ENCODE measurements at places on chromosomes 4 and X.

DNA sequence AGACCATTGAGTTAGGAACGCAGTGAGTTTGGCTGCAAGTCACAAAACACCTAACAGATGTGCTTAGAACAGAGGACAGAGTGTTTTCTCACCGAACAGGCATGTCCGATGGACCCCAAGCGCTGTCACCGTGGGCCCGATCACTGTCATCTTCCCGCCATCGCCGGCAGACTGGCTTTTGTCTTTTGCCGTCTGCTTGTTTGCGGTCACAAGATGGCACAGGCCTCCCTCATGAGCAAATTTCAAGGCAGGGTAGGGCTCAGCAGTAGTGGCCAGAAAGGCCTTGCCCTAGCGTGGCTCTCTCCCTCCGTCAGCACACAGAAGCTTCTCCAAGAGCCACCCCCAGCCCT is 21.4 kb upstream of the MRFAP1 start:
- no peak for DNase-seq

GRCh38 chrX:35382966-35383365 is 415.2 kb upstream of the MAGEB16 start:
- DNase-seq: no peak

DNA sequence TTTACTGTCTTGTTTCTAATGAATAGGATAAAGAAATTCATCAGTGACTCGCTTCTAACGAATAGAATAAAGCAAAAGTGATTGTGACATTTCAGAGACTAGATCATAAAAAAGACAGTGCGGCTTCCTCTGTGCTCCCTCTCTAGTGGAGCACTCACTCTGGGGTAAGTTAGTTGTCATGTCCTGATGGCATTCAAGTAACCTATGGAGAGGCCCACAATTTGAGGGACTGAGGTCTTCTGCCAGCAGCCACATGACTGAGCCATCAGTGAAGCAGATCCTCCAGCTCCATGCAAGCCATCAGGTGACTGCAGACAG is 72.4 kb downstream of the YIPF6 start:
- no peak for DNase-seq

GRCh38 chrX:154013614-154014360 is 5.9 kb downstream of the IRAK1 start:
- DNase-seq: peak; percentile 25

GRCh38 chr4:182975806-182976205 is 58.6 kb upstream of the DCTD start:
- peak; percentile 93 for DNase-seq

- no peak for DNase-seq
Observed at GRCh38 chrX:129802863-129803262, 23.1 kb downstream of the SASH3 start.

DNA sequence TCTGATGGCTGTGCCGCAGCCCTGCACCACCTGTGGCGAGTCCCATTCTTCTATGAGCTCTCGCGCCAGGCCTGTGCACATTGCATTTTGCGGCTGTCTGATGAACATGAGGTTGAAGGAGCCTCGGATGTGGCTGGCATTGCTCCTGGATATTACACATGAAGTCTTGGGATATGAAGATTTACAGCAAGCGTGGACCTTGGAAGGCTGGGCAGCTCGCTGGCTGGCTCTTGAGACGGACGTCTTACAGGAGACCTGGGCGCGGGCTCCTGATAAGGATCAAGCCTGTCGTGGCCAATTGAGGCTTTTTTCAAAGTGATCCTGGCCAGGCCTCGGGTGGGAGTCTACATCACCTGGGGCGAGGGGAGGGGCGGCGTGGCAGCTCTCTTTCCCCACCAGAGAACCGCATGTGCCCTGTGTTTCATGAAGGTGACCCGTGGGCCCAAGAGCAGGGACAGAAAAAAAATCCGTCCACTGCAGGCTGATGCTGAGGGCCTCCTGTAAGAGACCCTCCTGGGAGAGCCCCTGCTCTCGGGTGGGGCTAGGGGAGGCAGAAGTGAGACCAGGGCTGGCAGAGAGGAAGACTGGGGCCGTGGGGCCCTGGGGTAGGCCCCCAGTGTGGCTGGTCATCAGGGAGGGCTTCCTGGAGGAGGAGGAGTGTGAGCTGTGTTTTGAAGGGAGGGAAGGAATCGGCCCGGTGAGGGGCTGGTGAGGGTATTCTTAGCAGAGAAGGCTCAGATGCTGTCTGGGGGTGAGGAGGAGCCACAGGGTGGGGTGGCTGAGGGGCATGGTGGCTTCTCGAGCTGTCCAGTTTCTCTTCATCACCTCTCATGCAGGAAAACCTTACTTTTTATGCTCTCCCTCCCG is 23.6 kb downstream of the CPZ start:
- DNase-seq: no peak

- DNase-seq: no peak
Observed at GRCh38 chrX:137915466-137915865, 349.5 kb downstream of the ZIC3 start.

DNA sequence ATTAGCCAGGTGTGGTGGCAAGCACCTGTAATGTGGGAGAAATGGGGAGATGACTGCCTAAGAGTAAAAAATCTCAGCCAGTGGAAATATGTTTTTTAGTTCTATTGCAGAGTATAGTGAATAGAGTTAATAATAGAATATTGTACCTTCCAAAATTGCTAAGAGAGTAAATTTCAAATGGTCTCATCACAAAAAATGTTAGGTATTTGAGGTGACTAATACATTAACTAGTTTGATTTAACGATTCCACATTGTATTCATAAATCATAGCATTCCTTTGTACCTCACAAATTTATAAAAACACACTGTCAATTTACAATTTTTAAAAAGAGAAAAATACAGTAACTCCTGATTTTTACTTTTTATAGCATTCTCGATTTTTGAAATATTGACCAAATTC is 681.5 kb upstream of the EPHA5 start:
- no peak for DNase-seq

- DNase-seq: no peak
Observed at GRCh38 chr4:149912000-149912399, 96.4 kb upstream of the IQCM start.

GRCh38 chr4:24975510-24975909 is 55.2 kb downstream of the LGI2 start:
- DNase-seq: no peak

- DNase-seq: no peak
Observed at GRCh38 chr4:159267869-159268285, 165.0 kb downstream of the RAPGEF2 start.

GRCh38 chr4:156961196-156962057 is 10.2 kb downstream of the PDGFC start:
- no peak for DNase-seq

GRCh38 chrX:19739683-19740082 is 147.7 kb downstream of the SH3KBP1 start:
- peak; percentile 57 for DNase-seq

DNA sequence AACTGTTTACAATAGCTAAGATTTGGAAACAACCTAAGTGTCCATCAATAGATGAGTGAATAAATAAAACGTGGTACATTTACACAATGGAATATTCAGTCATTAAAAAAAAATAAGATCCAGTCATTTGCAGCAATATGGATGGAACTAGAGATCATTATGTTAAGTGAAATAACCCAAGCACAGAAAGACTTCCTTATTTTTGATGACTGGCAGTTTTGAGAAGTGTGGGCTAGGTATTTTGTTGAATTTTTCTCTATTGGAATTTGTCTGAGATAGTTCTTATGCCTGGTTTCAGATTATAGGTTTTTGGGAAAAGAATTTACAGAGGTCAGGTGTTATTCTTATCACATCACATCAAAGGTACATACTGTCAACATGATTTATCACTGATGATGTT is 293.8 kb upstream of the ARSJ start:
- no peak for DNase-seq

GRCh38 chr4:54254116-54254914 is 25.2 kb downstream of the PDGFRA start:
- DNase-seq: no peak

DNA sequence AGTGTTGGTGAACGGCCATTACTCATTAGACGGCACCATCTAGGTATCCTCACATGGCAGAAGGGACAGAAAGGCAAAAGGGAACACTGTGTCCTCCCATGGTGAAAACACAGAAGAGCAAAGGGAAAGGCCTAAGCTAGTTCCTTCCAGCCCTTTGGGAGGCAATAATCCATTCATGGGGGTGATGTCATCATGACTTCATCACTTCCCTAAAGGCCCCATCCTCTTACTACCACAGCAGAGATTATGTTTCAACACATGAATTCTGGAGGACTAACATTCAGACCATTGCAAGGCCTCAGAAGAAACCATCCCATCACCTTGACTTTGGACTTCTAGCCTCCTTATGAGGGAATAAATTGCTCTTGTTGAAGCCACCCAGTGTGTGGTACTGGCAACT is 238.2 kb downstream of the MGST2 start:
- no peak for DNase-seq

- no peak for DNase-seq
Observed at GRCh38 chrX:38891641-38892413, 90.6 kb downstream of the MID1IP1 start.

DNA sequence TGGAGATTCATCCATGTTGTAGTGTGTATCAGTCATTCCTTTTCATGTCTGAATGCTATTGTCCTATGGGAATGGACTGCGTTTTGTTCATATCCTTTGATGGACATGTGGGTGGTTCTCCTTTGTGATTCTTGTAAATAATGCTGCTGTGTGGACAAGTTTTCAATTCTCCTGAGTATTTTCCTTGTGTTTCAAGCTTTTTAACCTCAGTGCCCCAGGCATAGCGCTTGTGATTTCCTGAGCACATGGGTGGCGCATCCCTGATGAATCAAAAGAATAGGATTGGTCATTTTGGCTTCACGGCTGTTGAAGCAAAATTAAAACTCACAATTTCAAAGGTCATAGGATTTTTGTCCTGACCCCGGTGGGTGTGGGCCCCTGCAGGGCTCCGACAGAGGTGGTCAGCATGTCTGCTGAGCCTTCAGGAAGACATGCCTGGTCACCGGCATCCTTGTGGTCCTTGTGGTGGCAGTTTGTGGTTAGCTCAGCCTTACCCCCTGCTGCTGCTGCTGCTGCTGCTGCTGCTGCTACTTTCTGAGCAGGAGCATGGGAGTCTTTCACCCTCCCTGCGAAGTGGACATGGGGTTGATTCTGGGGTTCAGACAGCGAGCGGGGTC is 30.0 kb downstream of the SHROOM2 start:
- no peak for DNase-seq

GRCh38 chrX:3738509-3738908 is 25.1 kb upstream of the PRKX start:
- no peak for DNase-seq

DNA sequence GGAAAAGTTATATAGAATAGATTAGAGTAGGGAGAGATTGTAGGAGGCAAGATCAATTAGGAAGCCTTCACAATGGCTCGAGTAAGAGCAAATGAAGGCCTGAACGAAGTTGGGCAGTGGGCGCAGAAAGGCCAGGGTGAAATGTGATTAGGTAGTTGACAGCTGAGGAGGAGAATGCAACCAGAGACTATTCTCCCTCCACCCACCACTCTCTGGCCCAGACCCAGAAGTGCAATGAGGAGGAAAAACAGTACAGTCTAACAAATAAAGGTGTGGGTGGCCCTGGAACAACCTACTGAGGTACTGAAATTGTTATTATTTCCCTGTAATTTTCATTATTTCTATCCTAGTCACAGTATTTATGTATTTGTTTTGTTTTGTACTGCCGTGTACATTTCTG is 176.7 kb downstream of the SLC39A8 start:
- no peak for DNase-seq

GRCh38 chr4:25908491-25908901 is 5.5 kb upstream of the SMIM20 start:
- DNase-seq: peak; percentile 80

DNA sequence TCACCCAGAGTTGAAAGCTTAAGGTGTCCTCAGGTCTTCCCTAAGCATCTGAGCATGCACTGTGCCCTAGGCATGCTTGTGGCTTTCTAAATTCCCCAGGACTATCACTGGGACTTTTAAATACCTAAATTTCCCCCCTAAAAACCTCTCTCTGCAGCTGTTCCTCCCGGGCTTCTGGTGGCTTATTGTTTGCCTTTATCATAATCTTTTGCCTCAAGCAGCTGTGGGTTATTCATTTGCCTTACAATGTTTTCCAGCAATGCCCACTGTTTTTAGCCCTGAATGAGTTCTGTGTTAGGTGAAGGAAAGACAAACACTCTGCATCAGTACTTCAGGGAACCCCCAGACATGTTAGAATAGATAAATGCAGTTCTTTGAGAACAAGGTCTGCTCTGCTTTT is 455.0 kb downstream of the ZIC3 start:
- no peak for DNase-seq

DNA sequence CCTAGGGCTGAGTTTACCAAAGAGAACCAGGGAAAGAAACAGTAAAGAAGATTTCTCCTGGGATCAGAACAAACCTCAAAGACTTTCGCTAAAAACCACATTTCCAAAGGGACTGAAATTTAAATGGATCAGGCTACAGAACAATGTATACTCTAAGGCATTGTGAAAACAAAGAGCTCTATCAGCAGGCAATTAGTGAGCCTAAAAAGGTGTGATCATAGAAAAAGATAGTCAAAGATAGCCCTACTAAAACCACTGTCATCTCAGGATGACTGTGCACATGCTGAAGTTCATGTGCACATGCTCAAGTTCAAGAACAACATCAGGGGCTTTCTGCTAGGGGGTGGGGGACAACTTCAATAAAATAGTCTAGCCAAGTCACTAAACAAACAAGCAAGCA is 12.9 kb upstream of the SMIM10L2A start:
- DNase-seq: no peak

DNA sequence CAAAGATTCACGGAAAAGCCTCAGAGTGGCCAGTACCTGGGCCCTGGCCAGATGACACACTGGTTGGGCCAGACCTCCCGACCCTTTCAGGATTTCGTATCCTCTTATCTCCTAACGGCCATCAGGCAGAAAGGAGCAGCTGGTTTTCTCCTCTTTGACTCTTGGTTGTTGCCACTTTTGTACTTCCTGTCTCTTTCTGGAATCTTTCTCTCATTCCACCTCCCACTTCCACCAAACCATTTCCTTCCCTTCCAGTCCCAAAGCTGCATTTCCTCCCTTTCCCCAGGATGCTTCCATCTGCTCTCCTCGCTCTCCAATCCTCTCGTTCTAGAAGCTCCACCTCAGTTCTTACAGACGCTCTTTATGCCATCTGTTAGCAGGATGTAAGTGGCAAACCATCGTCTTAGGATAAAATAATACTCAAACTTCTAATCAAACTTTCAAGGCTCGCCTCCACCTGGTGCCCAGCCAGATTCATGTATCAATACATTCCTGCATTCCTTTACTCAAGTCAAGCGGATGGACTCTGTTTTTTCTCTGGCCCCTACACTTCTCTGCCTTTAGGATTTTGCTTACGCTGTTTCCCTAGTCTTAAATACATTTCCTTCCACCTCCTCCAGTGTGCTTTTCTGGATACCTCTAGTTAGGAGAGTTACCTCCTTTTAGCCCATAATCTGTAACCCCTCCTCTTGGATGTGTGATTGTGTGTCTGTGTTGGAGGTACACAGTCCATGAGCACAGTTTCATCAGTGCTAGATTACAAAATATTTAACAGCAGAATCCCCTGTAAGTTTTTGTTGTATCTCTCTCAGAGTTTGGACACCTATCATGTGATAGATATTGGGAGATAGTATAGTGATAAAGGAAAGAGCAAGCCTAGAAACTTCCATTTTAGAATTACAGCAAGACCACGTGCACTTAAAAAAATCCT is 70.4 kb downstream of the LDB2 start:
- no peak for DNase-seq
